Breast epithelium (tissue), 4 donors: ENCODE measurements at places on chromosomes 3 and 15.
A peak's percentile ranks its signal among the peaks of the same experiment; 100 is the strongest.

DNA sequence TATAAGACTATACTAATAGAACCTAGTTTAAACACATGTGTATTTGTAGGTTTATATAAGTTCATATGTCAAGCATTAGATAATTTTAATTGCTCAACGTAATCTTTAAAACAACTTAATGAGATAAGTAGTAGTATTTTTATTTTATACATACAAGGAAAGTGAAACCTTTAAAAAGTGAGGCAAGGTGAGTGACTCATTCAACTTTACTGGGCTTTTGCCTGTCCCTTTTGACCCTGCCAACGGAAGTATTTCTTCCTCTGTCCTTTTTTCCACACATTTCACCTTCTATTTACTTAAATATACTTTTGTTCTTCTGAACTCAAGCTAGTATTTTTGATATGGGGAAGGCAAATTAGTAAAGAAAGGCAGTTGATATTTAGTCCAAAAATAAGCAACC lies 78.5 kb downstream of the KBTBD8 start:
- DNase-seq = no peak

DNA sequence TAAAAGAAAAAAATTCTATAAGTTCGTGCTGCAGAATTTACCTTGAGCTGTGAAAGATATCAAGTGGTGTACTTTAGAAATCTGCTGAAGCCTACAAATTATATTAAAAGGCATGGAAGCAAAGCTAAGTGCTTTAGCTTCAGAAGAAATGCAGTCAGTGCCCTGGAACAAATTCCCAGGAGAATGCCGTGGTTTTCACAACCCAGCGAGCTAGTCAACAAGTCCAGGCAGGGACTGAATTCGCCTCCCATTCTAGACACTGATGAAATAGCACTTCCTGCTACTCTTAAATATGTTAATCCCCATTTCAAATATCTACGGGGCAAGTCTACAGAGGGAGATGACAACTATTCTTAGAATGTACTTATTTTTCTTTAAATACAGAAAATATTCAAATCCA lies 326.4 kb upstream of the IGF1R start:
- peak; percentile 62 for DNase-seq

GRCh38 chr3:190614226-190615059 lies 100.6 kb downstream of the IL1RAP start:
- no peak for DNase-seq

GRCh38 chr3:141994856-141995255 lies 118.4 kb downstream of the ATP1B3 start:
- no peak for DNase-seq

GRCh38 chr3:42172047-42172654 lies 81.0 kb downstream of the TRAK1 start:
- DNase-seq = no peak

DNA sequence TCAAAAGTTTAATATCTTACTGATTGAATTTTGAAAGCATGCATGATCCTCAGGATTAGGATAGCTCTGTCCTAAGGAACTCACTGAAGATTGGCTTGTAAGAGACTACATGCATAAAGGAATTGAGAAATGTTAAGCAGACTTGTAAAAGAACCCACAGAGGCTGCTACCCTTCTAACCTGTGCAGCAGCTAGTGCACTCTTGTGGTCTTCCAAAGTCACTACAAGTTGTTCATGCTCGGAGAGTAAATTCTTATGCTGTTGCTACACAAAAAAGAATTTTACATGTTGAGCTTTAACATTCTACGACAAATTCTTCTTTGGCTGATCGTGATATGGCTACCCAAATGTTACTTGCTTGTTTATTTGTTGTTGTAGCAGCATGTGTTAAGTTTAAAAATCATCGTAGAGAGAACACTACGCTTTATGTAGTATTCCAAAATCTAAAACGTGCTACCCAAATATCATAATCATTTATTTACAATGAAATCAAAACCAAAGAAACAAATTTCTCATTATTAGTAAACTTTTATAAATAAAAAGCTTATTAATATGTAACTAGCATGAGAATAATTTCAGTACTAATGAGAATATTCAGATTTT lies 55.0 kb downstream of the GOLIM4 start:
- DNase-seq = no peak
